Suppressor macrophage (primary cell): ENCODE measurements at places on chromosomes 11 and 22.

GRCh38 chr11:72061739-72062396 lies 18.5 kb downstream of the NUMA1 start:
- DNase-seq, result no peak

DNA sequence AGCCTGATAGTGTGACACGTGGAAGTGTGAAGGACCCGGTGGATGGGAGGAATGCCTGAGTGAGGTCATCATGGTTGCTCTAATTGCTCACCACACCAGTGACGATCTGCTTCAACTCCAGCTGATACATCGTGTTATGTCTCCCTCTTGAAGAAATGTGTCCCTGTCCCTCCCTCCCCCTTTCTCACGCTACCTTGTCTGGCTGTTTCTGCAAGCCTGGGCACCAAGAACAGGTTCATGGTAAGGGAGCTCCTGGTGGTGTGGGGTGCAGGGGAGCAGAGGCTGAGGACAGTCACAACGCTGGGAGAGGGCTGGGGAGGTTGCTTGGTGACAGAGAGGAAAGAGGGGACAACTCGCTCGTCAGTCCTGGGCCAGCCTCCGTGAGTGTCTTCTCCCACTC lies 413.4 kb downstream of the SOX6 start:
- DNase-seq, result no peak

DNA sequence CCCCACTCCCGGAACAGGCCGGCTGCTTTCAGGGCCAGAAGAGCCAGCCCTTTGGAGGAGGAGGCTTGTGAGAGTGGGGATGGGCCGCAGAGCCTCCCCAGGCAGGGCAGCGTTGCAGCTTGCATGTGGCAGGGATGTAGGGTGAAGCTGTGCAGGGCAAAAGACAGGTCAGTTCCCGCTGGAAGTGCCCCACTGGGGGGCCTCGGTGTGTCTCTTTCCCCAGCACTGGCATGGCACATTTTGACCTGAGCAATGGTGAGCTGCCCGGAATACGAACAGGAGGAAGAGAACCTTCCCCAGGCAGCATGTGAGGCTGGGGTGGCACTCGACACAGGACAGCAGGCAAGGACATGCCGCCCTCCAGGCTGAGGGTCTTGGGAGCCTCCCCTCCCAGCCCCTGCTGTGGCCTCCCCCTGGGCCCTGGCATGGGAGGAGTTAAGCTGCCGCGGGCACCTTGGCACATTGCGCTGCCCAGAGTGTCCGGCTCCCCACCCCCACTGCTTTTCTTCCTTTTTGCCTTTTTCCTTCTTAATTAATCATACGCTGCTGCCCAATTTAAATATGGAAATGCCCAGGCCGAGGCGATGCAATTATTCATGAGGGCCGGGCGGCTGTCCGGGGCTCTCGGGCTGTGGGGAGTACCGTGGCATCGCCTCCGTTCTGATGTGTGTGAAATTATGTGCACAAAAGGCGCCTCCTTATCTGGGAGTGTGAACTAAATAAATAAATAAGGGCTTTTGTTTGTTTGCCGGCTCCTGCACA lies 76.0 kb upstream of the WNT7B start:
- peak; percentile 51 for DNase-seq

- no peak for DNase-seq
Observed at GRCh38 chr11:120834686-120835210, 189.2 kb upstream of the TBCEL start.

DNA sequence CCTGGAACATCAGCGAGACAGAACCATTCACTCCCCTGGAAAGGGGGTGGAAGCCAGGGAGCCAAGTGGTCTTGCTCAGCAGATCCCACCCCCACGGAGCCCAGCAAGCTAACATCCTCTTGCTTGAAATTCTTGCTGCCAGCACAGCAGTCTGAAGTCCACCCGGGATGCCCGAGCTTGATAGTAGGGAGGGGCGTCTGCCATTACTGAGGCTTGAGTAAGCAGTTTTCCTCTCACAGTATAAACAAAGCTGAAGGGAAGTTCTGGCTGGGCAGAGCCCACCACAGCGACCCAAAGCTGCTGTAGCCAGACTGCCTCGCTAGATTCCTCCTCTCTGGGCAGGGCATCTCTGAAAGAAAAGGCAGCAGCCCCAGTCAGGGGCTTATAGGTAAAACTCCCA lies 764.8 kb upstream of the LUZP2 start:
- DNase-seq, result no peak

DNA sequence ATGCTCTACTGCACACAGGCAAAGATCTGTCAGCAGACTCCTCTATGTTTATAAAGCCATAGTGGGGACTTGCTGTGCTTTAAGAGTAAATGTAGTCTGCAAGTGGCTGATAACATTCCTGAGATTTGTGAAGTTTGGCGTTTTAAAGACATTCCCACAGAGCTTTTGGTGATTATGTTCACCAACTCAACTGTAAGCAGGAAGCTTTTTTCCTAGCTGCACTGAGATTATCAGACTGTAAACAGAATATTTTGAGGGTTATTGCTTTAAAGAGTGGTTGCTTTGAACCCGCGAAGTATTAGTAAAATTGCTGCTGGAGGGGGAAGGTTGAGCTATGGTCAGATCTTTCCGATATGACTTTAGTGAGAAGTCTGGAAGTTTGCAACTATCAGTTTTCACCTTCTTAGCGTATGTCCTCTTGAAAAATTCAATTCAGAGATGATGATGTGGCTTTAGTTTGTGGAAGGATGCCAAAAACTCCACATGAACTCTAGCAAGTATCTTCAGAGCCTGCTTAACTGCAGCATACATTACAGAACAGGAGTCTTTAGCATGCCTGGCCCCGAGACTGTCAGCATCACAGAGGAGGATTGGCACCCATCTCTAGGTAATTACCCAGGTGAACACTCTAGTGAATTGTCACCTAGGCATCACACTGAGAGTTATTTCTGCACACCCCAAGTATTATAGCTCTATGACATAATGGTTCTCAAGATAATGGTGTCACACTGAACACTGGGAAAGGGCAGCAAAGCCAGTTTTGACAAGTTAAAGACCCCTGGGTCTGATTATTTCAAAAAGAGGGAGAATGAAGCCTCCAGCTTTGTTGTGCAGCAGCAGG lies 89.9 kb downstream of the MTNR1B start:
- no peak for DNase-seq

GRCh38 chr22:17871726-17872458 lies 97.6 kb upstream of the BID start:
- DNase-seq, result no peak

GRCh38 chr11:119370486-119371046 lies 10.9 kb downstream of the USP2 start:
- no peak for DNase-seq

GRCh38 chr11:105109855-105110687 lies 29.5 kb downstream of the CARD18 start:
- peak; percentile 37 for DNase-seq

DNA sequence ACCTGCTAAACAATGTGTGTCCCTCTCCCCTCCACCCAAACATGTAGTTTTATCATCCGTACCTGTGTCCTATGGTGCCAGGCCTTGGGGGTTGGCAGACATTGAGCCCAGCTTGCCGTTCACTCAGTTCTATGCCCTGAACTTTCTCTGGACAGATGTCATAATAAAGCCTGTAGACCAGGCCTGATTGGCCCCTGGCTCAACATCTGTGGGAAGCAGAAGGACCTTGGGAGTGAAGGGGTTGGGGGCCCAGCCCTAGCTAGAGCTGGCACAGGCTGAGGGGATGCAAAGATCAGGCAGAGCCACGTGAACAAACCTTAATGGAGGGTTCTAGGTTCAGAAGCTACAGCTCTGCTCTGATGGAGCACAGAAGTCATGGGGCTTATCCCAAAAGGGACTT lies 600.6 kb downstream of the BUD13 start:
- no peak for DNase-seq

DNA sequence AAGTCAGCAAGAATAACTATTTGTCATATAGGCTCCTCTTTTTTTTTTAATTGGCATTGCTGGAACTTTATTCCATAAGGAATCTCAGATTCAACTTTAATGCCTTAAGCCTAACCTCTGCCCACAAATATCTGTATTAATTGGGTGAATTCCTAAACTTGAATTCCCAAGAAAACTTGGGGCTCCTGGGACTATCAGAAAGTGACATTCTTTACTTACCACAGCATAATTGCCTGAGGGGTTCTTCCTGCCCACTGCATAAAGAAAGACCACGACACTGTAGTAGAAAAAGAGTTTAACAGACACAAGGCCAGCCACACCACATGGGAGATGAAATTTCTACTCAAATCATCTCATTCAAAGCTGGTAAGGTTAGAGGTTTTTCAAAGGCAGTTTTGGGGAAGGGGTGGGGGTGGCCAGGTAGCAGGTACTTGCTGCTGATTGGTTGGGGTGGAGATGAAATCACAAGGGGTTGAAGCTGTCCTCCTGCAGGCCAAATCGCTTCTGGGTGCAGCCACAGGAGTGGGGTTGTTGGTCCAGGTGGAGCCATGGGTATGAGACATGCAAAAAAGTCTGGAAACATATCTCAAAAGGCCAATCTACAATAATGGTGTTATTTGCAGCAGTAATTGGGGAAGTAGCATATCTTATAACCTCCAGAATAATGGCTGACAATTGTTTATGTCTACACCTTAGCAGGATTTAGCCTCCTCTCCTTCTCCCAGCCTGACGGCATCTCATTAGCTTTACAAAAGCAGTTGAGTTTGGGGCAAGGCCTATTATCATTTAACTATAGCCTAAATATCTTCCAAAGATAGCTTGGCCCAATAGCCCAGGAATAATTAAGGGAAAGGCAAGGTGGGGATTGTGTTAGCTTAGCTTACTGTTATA lies 4.8 kb upstream of the NLRP10 start:
- DNase-seq, result no peak

- DNase-seq, result no peak
Observed at GRCh38 chr11:82184966-82185365, 548.7 kb downstream of the FAM181B start.

DNA sequence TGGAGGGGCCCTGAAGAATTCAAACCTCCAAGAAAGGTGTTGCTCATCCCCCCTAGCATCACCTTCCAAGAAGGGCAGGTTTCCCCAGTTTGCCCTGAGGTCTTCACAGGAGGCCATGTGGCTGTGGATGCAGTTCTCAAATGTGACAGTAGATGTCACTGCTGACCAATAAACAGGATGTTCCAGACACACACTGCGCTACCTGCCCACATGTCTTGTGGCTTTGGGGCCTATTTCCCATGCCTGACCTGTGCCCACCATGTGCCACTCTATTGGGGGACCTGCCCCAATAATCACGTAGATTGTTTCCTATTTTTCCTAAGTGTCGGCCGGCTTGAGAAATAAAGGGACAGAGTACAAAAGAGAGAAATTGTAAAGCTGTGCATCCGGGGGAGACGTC lies 4.5 kb downstream of the GSTT2 start:
- DNase-seq, result peak; percentile 55

DNA sequence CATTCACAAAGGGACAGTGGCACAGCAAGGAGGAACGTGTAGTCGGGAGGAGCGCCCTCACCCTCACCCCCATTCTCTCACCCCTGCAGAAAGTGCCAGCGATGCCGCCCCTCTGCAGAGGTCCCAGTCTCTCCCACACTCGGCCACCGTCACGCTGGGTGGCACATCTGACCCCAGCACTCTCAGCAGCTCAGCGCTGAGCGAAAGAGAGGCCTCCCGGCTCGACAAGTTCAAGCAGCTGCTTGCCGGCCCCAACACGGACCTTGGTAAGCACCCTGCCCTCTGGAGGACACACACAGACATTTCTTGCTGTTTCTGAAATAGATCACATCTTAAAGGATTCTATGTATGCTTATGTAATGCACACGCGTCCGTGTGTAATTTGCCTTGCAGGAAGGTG lies 34.9 kb downstream of the TBC1D22A start:
- peak; percentile 42 for DNase-seq

GRCh38 chr22:33110562-33111163 lies 52.5 kb upstream of the SYN3 start:
- no peak for DNase-seq

DNA sequence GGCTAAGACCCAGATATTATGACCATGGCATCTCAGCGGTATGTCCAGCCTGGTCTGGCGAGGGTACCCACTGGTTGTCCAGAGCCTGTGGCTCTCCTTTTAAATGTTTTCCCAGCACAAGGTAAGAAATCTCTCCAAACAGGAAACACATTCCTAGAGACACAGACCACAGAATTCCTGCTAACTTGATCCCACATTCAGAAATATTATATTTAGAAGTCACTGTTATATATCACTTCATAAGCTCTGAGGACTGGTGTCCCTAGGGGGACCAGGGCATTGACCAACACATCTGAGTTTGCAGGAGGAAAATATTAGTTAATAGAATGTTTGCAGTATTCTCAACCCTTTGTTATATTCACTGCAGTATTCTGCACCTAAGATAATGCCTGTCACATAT lies 23.1 kb downstream of the TMPRSS13 start:
- DNase-seq, result no peak

GRCh38 chr11:70036971-70037882 lies 40.9 kb upstream of the ANO1 start:
- DNase-seq, result no peak

- DNase-seq, result no peak
Observed at GRCh38 chr11:134670247-134670782, 258.3 kb upstream of the B3GAT1 start.

GRCh38 chr11:83819931-83820549 lies 533.9 kb upstream of the CCDC90B start:
- peak; percentile 66 for DNase-seq

DNA sequence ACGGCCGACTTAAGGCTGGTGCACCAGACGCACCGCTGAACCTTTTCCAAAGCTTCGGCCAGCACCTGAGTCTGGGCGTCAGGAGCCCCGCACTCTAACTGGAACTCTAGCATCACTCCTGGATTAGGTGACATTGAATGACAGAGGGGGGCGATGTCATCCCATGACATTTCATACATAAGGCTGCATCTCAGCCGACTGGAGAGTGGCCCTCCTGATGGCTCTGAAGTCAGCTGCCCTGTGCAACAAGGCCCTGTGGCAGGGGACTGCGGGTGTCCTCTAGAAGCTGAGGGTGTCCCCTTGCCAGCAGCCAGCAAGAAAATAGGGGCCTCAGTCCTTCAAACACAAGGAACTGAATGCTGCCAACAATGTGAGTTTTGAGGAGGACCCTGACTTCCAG lies 10.1 kb upstream of the FADS3 start:
- peak; percentile 18 for DNase-seq

DNA sequence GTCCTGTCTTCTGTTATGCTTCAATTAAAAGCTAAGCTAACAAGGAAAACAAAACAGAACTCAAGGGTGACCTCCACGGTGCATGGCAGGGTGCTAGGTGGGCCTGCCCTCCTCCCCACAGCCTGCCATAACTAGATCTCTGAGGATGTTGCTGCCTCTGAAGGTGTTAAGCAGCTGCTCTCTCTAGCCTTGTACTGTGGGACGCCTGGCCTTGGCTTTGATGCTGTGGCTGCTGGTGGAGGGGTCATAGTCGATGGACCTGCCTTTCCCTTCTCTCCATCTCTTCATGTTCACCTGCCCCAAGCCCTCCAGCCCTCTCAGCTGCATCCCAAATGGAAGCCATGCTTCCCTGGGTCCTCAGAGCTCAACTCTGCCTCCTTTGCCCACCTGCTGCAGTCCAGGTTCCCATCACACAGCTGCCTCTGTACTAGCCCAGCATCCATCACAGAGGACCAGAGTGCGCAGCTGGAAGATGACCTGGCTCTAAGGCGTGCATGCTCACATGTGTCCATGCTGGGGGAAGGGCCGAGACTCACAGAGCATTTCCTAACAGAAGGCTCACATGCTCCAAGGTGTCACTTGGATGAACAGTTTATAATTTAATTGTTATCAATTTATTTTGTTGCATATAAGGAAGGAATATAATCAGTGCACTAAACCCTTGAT lies 180.3 kb upstream of the E2F8 start:
- no peak for DNase-seq

- peak; percentile 93 for DNase-seq
Observed at GRCh38 chr11:119363851-119364590, 17.5 kb downstream of the USP2 start.
